A549 treated with CpdA at 1 μM for 4 hours (cell line): ENCODE measurements at places on chromosomes 3 and 15. TPM values are rescaled to one million over a fixed set of nuclear protein-coding genes. Genes with fewer than 3 reads are reported as not detected.

The GOLGA8J gene
- total RNA-seq = 0.09 TPM in 1 of 5 replicates, not detected in the others

The ACKR2 gene
- total RNA-seq = 0.07 TPM in 1 of 5 replicates, not detected in the others

The MASP1 gene
- total RNA-seq = 0.01 to 0.05 TPM in 2 of 5 replicates, not detected in the others

The MYEF2 gene
- total RNA-seq = 13.5 to 19.4 TPM (median 17.2 TPM) in 5 replicates

The EIF4E3 gene
- total RNA-seq = 3.0 to 3.8 TPM (median 3.4 TPM) in 5 replicates

The IGDCC3 gene
- 0.07 to 0.09 TPM (median 0.08 TPM) in 5 replicates for total RNA-seq

The TBC1D21 gene
- not detected in 5 replicates for total RNA-seq

The FES gene
- total RNA-seq = 0.74 to 1.0 TPM (median 0.86 TPM) in 5 replicates

The FBN1 gene
- total RNA-seq = 6.1 to 11.2 TPM (median 8.2 TPM) in 5 replicates

The C3orf62 gene
- total RNA-seq = 1.8 to 2.6 TPM (median 2.3 TPM) in 5 replicates

The TM4SF1 gene
- total RNA-seq = 1,446 to 2,525 TPM (median 1,775 TPM) in 5 replicates

The SLC22A14 gene
- 0.06 to 0.10 TPM in 2 of 5 replicates, not detected in the others for total RNA-seq

The CAPN3 gene
- 0.25 to 0.43 TPM (median 0.31 TPM) in 3 of 5 replicates, not detected in the others for total RNA-seq

The TMIE gene
- total RNA-seq = 0.06 to 0.17 TPM (median 0.16 TPM) in 3 of 5 replicates, not detected in the others

The CERS3 gene
- not detected in 5 replicates for total RNA-seq

The ZNF620 gene
- total RNA-seq = 1.4 to 2.3 TPM (median 1.8 TPM) in 5 replicates

The DTWD1 gene
- 13.6 to 18.1 TPM (median 14.2 TPM) in 5 replicates for total RNA-seq

The SOX14 gene
- not detected in 5 replicates for total RNA-seq

The CCDC80 gene
- total RNA-seq = 30.3 to 64.6 TPM (median 50.7 TPM) in 5 replicates

The SH2D7 gene
- total RNA-seq = not detected in 5 replicates

The KPNA4 gene
- 29.6 to 34.3 TPM (median 30.6 TPM) in 5 replicates for total RNA-seq

The SPTBN5 gene
- total RNA-seq = 0.09 to 0.29 TPM (median 0.23 TPM) in 5 replicates

The PARP16 gene
- 9.1 to 11.3 TPM (median 10.5 TPM) in 5 replicates for total RNA-seq

The FSIP1 gene
- total RNA-seq = 0.47 to 1.1 TPM (median 0.65 TPM) in 5 replicates

The SLCO2A1 gene
- 0.02 to 0.07 TPM in 2 of 5 replicates, not detected in the others for total RNA-seq

The LRTM1 gene
- total RNA-seq = not detected in 5 replicates

The CNTN4 gene
- total RNA-seq = not detected in 5 replicates

The GP9 gene
- not detected in 5 replicates for total RNA-seq

The SLC12A1 gene
- not detected in 5 replicates for total RNA-seq
